Cerebellar nuclear complex (tissue), 1 donor: ENCODE measurements at places on chromosomes 3 and 15.

DNA sequence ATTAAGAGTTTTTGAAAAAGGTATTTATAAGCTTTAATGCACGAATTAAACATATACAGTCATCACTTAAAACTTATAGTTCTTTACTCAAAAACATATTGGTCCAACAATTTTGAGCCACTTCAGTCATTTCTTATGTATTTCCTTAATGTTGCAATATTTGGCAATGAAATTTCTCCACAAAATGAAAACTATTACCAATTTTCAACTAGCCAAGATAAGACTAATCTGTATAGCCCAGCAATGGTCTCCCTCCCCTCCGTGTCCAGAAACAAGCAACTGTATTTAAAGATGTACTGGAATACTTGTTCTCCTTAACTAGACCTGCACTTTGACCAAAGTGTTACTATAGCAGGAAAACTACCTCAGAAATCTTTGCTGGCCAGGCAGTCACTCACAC is 9.2 kb downstream of the ARF4 start:
- no peak for DNase-seq

DNA sequence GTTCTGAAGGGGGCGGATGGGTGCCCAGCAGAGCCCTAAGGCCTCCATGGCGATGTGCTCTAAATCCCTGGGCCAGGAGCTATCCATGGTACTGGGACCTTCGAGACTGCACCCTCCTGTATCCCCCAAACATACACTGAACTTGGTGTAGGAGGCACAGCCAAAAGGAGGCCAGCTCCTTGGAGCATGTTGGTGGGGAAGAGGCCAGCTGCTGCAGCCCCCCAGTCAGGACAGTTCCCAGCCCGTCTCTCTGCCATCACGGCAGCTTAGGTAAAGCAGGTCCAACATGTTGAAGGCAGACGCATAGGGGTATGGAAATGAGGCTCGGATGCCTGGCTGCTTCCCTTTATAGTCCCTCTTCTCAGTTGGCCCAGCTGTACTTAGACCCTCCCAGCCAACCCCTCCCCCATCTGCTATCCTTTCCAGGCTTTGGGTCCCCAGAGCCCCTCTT is 1.8 kb downstream of the CAMKV start:
- DNase-seq: no peak

- DNase-seq: no peak
Observed at GRCh38 chr3:152047465-152047864, 174.0 kb downstream of the SUCNR1 start.

- DNase-seq: no peak
Observed at GRCh38 chr15:99980752-99981151, 247.5 kb upstream of the LYSMD4 start.

DNA sequence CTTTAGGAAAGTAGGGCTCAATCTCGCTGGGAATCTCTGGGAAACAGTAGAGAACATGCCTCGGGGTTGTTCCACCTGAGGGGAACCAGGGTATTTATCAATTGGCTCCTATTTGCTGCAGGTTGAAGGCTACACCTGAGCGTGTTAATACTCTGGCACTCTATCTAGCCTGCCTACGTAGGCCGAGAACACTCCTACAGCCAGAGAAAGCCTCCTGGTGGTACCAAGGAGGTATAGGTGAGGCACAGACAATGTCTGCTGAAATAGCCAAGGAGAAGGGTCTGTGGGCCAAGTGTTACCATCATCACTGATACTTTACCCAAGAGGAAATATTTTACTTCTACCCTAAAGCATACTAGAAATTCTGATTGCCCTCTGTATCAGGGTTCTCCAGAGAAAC is 341.0 kb upstream of the UBE2E2 start:
- no peak for DNase-seq

GRCh38 chr3:160400030-160400701 is 716 bp downstream of the SMC4 start:
- DNase-seq: no peak

- no peak for DNase-seq
Observed at GRCh38 chr15:49428409-49429095, 5.5 kb downstream of the FGF7 start.

GRCh38 chr3:58218904-58219303 is 8.1 kb upstream of the DNASE1L3 start:
- no peak for DNase-seq

DNA sequence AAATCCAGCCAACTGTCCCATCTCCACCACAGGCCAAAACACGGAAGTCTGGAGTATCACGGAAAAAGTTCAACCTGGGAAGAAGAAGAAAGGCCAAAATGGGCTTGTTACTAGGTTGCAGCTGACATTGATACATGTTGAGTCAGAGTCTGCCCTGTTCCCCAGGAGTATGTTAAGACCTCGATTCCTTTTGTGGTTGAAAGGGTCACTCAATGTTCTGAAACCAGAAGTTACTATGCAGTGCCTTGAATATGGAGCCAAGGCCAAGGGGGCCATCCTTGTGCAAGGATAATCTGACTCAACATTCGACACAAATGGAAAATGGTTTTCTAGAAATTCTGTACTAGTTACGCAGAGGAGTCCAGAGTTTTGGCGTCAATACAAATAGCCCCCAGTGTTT is 104.2 kb downstream of the DGKG start:
- DNase-seq: no peak

DNA sequence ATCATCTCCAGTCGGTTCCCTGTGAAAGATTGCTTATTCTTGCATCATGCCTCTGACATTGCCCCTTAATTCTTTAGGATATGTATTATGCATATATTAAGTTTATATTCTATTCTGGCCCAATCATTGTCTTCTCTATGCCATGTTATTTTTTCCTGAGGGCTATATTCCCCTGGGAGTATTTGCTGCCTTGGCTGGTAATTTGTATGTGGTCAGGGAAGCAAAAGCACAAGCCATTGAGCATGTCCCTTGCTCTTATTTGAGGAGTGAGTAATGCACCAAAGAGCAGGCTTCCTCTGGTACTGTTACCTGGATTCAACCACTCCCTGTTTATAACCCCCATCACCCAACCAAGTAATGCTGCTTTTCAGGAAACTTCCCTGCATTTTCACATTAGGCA is 36.3 kb downstream of the STAC start:
- no peak for DNase-seq

DNA sequence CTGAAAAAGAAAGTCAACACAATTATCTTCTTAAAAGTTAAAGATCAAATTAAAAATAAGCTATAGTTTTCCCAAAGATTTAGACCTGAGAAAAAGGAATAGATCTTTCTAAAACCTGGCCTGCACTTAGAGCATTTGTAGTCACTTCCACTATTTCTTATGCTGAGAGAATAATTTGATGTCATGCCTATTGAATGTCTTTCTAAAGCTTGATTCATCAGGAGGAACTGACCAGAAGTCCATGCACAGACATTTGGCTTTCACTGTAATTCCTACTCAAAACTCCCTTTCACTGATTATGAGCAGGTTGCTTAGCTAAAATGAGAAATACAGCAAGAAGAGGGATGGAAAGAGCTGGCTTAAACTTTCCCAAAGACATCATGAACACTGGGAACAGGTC is 4.3 kb downstream of the GREM1 start:
- DNase-seq: no peak

DNA sequence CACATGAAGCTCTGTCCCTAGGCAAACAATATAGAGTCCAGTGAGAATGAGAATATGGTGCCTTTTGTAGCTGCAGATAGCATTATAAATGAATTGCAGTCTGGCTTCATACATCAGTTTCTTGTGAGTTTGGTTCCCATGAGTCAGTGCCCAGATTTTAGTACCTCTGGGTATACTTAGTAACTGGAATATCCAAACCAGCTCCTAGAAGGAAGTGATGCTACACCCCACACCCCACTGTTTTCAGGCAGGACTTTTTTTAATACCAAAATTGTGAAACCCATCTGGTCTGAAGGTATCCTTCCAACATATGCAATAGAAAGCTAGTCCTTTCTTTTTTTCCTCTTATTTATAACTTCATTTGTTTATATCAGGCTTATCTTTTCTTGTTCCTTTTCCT is 42.1 kb upstream of the FOXP1 start:
- DNase-seq: no peak

- no peak for DNase-seq
Observed at GRCh38 chr3:150170852-150171520, 200.3 kb upstream of the PFN2 start.

DNA sequence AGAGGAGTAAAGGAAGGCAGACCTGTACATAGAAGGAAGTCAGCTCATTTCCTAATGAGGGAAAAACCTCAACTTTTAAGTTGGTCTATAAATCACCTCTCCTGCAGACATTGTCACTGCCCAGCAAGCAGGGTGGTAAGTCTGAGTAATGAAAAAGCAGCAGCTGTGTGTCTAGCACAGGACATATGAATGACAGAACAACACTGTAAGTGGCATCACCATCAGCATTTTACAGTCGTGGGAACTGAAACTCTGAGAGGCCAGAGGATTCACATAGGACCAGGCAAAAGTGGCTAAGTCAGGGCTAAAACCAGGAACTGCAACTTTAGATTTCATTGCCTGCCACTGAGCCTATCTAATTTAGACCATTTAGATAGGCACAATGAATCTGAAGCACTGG is 235.6 kb downstream of the CLSTN2 start:
- no peak for DNase-seq

GRCh38 chr3:15535732-15536131 is 14.2 kb upstream of the COLQ start:
- no peak for DNase-seq

- no peak for DNase-seq
Observed at GRCh38 chr3:116432795-116433194, 12.5 kb downstream of the LSAMP start.

GRCh38 chr3:38334142-38335055 is 12.2 kb upstream of the XYLB start:
- DNase-seq: no peak

GRCh38 chr3:38669668-38670067 is 20.2 kb upstream of the SCN5A start:
- no peak for DNase-seq

- DNase-seq: peak; percentile 9
Observed at GRCh38 chr15:41331833-41332193, 578 bp downstream of the OIP5 start.

DNA sequence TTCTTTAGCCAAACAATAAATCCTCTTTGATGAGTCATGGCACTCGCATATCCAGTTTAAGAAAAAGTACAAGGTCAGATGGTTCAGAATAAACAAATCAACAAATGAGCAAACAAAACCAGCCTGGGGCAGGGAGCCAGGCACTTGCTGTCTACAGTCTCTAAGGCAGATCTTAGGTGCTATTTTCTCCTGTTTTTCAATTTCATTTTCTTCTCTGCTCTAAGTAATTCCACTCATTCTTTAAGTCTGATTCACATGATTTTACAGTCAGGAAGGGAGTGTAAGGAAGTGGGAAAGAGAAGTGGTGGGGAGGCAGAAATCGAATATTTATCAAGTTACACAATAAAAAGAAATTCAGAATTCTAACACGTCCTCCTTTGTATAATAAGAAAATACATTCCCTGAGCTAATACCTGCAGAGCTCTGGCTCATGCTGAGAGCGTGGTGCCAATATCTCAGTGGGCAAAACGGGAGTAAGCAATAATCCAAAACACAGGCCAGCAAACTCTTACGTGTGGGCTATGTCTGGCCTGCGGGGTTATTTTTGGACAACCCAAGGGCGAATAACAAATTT is 298.6 kb downstream of the ADAMTS17 start:
- DNase-seq: no peak

- DNase-seq: no peak
Observed at GRCh38 chr3:59270921-59271320, 221.1 kb upstream of the CFAP20DC start.

DNA sequence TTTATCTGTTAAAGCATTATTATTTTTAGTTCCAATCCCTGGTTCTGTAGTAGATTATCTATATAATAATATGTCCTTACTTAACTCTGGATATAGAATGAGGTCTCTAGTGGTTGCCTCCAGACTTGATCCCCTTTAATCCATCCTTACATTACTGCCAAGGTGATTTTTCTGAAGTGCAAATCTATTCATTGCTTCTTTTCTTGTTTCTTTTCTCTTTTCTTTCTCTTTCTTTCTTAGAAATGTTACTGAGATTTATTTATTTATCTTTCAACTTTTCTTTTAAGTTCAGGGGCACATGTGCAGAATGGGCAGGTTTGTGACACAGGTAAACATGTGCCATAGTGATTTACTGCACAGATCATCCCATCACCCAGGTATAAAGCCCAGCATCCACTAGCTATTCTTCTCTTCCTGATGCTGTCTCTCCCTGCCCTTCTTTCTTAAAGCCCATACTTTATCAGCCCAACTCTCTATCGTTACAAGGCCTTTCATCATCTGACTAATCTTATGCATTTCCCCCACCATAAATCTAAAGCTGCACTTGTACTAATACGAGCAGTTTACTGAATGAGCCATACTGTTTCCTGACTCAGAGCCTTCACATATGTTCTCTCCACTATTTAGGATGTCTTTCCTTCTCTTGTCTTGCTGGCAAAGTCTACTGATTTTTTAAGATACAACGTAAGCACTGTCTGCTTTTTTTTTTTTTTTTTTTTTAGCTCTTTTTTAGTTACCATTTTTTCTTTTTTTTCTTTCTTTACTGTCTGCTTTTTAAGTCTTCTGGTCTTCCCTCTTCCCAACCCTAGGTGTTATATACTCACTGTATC is 4.6 kb downstream of the GLCE start:
- DNase-seq: no peak

GRCh38 chr15:58410353-58410752 is 21.4 kb upstream of the LIPC start:
- DNase-seq: no peak

- DNase-seq: no peak
Observed at GRCh38 chr3:139679220-139679775, 1.5 kb upstream of the NMNAT3 start.

DNA sequence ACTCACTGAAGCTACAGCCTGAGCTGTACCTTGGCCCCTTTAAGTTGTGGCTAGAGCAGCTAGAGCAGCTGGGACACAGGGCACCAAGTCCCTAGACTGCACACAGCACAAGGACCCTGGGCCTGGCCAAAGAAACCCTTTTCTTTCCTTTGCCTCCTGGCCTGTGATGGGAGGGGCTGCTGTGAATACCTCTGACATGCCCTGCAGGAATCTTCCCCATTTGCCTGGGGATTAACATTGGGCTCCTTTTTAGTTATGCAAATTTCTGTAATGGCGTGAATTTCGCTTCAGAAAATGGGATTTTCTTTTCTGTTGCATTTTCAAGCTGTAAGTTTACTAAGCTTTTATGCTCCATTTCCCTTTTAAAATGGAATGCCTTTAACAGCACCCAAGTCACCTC is 611.2 kb upstream of the ARPP21 start:
- DNase-seq: no peak

DNA sequence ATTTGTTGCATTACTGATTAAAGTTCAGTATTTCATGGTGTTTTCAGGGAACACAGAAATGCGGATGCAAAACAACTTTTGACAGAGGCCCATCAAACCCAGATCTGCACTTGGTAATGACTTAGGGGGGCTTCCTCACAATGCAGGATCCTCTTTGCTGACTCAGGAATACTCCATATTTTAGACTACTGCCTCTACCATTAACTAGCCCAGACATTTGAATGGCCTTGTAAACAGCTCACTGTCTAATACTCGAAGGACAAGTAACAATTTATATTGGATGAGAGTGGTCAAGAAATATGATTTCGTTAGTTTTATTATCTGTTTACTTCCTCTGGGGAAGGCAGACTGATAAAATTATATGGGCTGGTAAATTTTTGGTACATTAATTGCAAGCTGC is 9.0 kb upstream of the KIF23 start:
- DNase-seq: no peak
